DND-41 (cell line): ENCODE measurements at places on chromosomes 6 and 20.

DNA sequence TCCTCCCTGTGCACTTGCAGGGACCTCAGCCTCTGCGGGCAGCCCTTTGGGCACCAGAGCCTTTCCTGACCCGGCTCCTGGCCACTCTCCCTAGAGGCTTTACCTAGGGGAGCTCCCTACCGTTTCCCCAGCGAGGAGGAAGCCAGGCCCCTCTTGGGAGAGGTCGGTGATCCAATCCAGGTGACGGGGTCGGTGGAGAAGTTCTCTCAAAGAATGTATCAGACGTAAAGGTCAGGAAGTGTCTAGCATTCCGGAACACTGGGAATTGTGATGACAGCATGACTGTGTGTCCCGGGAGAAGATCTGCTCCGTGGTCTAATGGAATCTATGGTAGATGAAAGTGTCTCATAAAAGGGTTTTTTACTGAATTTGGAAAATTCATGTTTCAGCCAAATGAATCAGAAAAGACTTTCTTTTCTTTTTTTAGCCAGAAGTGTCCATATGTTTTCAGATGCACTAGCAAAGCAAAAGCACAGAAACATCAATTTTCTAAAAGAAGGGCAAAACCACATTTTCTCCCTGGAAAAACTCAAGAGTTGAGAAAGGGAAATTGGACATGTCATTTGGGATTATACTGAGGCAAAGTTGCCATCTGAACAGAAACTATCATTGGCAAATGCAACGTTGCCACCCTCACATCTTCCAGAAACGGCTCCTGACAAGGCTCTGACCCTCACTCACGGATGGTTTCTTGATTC is 289.4 kb downstream of the THBS2 start:
- no peak for DNase-seq

- DNase-seq, result no peak
Observed at GRCh38 chr20:4332121-4332860, 316.9 kb upstream of the RNF24 start.

- no peak for DNase-seq
Observed at GRCh38 chr20:58584051-58584824, 66.8 kb upstream of the STX16 start.

DNA sequence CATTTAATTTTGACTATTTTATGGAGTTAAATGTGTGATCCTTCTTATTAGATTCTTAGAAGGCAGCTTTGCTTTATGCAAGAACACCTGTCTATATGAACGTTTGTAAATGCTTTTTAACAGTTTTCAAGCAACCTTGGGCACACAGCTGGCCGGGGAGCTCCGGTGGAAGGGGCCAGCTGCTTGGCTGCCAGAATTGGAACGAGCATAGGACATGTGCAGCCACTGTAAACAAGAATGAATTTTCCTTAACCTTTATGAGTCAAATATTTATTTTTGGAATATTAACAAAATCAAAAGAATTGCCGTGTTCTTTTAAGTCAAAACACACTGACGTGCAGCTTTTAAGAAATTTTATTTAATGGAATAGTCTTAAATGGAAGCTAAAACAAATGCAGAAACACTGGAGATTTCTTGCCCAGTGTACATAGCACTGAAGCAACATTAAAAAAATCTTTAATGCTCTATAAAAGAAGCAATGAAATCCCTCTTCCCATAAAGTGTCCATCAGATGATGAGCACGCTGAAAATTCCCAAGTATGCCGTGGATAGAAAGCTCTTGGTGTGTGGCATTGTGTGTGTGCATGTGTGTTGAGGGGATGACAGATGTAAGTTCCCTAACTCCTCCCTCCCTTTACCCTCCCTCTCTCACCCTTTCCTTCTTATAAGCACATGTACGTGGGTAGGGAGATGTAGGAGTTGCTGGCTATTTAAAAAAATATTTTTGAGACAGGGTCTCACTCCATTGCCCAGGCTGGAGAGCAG is 208.9 kb upstream of the EXOC2 start:
- DNase-seq, result no peak

- DNase-seq, result no peak
Observed at GRCh38 chr20:12306107-12306506, 388.4 kb downstream of the BTBD3 start.

GRCh38 chr6:137581019-137581707 is 87.0 kb upstream of the OLIG3 start:
- DNase-seq, result no peak

DNA sequence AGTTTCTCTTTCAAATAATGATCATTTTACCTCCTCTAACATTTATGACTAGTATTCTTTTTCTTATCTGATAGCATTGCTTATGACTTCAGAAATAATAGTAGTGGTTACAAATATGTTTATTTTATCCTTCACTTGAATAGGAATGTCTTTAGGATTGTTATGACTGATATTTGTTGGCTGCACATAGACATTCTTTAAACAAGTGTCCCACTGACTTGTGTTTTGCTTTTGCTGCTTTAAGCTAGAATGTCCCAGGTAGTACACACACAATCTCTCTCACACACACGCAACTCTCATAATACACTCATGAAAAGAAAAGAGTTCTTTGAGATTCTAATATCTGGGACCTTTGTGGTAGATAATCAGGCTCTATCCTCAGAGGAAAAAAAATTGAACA is 21.6 kb downstream of the KIAA1586 start:
- DNase-seq, result no peak

DNA sequence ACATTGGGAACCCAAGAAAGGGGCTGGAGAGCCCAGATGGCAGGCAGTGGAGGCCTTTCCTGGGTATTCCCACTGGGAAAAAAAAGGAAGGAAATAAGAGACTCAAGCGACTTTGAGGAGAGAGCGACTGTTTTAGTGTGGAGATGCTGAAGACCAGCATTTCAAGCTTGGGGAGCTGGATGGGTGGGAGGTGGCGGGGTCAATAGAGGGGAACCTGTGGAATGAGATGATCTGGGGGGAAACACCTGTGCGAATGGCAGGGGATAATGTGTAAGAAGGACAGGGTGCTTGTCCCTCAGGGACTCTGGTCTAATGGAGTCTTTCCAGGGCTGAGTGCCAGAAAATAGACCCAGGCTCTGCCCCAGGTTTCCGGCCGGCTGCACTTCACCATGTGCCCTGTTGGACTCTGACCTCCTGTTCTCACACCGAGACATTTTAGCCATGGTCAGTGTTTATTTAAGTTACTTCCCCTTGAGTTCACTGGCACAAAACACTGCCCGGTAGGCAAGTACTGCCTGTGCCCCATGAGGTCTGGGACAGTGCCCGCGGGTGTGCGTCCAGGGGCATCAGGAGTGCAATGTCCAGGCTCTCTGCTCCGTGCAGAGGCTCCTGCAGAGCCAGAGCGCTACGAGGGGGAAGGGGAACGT is 50.4 kb upstream of the NKX2-2 start:
- no peak for DNase-seq

- DNase-seq, result no peak
Observed at GRCh38 chr6:39128832-39129231, 13.8 kb upstream of the SAYSD1 start.

DNA sequence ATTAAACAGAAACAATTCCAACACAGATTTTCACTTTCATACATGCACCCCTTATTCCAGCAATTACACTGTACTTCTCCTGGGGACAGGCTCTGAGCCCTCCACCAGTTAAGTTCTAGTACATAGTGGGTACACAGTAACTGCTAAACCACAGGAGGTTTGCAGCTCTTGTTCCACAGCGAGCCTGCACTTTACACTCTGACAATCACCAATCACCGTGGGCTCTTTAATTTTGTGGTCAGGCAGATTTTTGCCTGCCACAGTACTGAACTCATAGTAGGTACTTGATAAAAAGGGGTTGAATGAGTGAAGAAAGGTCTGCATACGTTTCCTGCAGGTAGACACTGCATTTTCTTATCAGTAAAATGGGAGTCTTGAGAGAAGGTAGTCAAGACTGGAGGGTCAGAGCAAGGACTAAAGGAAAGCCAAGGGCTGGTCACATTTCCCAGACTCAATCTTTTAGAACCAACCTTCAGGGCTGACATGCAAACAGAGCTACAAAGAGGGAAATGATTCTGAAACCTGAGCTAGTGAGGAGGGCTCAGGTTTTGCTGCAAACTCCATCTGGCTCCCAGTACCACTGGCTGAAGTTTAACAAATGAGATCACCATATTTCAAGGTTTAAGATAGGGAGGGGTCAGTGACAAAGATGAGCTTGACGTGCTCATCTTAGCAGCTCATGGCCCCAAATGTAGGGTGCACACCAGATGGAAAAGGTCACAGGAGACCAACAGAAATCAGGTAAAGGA is 404.6 kb downstream of the BTBD9 start:
- DNase-seq, result no peak

DNA sequence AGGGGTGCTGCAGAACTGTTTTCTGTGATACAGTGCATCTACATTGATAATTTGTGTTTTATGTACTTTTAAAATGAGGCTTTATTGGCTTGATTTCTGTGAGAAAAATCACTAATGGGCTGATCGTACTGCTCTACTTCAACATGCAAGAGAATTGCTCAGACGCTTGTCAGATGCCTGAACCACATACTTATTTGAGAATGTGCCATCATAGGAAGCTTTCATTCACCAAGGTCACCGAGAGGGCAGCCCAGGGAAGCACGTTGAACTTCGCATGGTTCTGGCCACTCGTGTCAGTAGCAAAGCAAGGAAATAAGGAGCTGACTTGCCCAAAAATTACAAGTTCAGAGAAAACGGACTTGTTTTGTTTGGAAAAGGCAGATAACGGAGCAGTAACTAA is 168.5 kb upstream of the AKAP12 start:
- DNase-seq, result no peak

DNA sequence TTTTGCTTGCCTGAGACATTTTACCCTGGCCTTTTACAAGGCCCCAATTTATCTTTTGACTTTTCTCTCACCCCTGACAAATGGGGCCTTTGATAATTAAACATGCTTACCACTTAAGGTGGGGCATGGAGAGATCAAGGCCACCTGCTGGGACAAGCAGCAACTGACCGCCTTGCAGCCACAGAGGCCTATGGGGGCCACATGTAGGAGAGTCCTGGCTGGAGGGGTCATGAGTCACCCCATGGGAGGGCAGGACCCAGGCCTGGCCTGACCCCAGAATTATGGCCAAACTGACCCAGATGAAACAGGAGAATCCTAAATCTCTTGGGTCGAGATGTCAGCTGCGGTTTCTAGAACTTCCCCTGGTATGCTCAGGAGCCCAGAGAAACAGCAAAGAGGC is 8.5 kb upstream of the OCSTAMP start:
- DNase-seq, result no peak

- no peak for DNase-seq
Observed at GRCh38 chr6:93036835-93037234, 382.5 kb downstream of the EPHA7 start.

- no peak for DNase-seq
Observed at GRCh38 chr6:154433477-154434241, 76.8 kb downstream of the CNKSR3 start.

DNA sequence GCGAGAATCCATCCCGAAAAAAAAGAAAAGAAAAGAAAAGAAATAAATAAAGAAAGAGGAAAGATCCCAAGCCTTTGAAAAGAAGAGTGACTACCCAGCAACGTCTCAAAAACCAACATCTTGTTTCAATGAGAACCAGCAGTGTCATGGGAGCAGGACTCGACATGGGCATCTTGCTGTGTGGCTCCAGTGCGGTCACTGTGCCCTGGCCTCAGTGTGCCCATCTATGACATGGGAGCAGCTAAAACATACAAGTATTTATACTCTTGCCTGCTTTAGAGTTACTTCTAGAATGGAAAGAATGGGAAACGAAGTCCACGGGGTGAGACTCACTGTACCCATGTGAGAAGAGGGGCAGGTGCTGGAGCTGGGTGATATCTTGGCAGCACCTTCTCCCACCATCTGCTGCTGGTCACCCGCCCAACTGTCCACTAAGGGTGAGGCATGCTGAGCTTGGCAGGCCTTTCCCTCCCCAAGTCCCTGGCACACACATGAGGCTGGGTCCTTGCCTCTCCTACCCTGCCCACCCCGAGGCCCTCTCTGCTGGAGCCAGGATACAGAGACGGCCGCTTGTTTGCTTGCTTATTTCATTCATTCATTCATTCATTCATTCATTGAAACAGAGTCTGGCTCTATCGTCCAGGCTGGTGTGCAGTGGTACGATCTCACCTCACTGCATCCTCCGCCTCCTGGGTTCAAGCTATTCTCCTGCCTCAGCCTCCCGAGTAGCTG is 77.7 kb downstream of the RIPOR3 start:
- DNase-seq, result no peak

DNA sequence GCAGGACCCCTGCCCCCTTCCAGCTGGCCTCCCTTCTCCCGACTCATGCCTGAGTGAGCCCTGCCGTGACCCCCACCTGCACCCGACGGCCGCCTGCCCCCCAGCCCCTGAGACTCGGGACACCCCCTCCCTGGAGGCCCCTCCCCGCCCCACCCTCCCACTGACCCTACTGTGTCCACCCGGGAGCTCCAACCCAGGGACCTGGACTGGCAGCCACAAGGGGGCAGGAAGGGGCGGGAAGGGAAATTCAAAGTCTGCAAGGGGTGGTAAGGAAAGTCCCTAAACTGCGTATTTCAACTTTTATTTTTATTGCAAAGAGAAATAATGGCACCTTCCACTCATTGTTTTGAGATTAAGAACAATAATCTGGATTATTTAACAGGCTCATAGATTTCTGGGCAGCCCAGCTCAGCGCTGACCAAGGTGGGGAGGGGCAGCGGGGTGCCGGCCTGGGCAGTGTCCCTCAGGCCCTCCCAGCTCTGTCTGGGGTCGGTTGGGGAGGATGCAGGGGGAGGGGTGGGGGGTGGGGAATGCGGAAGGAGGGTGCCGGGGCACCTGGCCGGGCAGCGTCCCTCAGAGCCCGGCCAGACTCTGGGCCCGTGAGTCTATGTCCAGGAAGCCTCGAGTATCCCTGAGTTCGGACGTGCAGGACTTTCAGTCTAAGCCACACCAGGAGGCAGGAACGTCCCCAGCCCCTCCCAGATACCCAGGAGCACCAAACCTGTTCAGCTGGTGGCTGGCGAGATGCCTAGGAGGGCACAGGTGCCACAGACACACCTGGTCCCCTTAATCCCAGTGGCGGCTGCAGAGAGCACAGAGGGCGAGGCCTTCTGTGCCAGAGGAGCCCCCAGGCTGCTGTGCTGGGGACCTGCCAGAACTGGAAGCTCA is 1.3 kb upstream of the PTK6 start:
- no peak for DNase-seq

DNA sequence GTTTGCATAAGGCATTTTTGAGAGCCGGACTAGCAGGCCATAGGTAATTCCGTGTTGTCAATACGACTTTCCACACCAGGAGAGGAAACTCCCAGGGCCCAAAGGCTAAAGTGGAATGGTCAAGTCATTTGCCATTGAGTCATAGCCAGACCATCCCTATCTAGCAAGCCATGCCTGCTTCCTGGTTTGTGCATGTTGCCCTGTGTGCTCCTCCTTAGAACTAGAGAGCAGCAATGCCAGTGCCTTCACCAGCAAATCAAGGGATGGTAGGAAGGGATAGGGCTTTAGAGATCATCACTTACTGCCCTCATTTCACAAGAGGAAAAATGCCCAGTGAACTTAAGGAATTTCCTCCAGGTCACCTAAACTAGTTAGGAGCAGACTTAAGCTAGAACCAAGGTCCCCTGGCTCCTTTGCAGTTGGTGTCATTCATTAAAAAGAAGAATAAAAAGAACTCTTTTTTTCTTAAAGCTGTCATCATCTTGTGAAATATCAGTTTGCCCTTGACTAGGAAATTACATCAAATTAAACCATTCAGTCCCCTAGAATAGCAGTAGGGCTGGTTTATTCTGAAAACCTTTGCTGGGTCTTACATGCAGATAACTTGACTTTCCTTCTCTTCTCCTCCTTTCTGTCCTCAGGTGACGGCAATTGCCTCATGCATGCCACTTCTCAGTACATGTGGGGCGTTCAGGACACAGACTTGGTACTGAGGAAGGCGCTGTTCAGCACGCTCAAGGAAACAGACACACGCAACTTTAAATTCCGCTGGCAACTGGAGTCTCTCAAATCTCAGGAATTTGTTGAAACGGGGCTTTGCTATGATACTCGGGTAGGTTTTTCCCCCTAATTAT is 7.4 kb downstream of the TNFAIP3 start:
- no peak for DNase-seq
